ENCODE measurements at places on chromosomes 7 and 10.

DNA sequence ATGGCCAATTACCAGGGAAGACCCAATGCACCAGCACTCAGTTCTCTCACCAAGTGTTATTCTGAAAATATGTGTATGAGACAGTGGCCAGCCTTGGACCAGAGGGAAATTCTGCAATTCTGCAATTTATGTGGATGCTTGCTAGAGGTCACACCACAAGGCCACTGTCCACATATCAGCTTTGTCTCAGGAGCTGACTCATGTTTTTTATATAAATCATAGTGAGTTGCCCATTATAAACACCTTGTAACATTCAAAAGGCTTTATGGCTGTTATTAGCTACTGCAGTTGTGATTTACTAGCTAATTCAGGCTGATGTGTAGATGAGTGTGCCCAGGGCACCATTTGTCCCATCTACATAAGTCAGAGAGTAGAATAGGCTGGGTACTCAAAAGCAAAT is 649.0 kb downstream of the LRMDA start:
- no peak for DNase-seq

GRCh38 chr7:23276376-23276775 is 22.8 kb upstream of the MALSU1 start:
- no peak for DNase-seq

DNA sequence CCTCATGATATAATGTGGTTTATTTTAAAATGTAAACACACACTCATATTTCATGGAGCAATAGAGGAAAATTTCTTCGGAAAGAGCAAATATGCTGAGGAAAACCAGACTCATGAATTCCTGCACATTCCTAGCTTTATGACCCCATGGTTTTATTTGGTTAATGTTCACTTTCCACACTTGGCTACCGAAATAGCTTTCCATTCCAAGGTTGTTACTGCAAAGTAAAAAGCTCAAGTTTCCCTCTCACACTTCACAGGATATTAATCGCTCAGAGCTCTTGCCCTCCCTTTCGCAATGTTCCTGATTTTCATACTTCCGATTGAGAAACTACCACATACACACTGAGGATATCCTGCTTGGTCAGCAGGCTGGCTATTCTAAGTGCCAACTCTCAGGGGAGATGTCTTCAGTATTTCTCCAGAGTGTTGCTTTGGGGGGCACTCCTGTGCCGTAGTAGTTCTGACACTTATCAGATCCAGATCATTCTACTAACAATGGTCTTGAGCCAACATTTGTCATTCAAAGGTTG is 77.5 kb upstream of the STEAP1B start:
- DNase-seq, result no peak

DNA sequence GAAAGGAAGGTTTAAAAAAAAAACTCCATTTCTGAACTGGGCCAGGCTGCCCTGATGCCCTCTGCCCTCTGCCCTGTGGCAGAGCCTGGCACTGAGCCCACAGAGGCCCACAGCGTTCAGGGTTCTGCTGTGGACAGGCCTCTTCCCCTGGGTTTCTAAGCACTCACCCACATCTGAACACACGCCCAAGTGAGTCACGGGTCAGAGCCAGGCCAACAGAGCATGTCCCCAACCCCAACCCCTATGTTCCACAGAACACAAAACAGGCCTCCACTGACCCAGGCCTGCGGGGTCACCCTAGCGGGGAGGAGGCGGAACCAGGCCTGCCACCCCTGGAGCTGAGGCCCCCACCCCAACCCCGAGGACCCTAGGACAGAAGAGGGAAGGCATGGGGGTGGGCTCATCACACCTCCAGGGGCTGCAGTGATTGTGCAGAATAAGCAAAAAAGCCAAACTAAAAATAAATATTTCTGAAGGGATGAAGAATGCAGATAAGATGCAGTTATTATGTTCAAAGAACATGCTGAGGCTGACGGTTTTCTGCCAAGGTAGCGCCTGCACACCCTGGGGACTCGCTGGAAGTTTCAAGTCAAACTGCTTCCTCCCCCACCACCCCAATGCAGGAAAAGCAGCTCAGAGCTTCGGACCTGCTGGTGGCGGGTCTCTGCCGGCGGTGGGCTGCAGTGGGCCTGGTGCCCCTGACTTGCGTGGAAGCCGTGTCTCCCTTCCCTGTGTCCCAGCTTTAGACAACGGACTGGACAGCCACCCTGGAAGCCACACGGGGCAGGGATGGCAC is 5.4 kb downstream of the WDR86 start:
- DNase-seq, result no peak

DNA sequence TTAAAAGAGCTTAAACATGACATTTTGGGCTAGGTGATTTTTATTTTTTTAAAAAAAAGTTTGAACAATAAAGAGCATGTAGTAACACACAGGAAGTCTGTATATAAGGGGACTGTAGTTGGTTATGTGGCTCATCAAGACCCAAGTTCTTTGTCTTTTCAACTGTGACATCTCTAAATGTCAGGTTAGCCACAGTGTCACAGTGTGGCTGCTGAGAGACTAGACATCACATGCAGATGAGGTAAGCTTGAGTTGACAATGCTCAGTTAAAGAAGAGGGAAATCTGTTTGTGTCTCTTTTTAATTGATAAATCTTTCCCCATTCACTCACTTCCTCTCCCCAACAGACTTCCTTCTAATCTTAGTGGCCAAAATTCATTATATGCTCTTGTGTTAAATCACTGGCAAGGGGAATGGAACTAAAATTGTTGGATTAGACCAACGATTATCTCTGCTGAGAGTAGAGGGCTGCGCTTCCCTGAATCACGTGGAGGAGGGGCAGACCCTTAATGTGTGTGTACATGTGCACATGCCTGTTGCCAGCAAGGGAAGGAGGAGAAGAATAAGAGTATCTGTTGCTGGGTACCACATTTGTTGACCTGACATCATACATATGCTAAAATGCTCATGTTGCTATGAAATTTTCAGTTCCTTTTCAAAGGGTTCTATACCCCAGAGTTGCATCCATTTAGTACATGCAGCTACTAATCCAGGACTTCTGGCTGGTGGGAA is 78.3 kb downstream of the MMRN2 start:
- no peak for DNase-seq

Data from stimulated activated CD4-positive, alpha-beta T cell treated with anti-CD3 and anti-CD28 coated beads, Interleukin-1b, Interleukin-23, amount 100 ng/mL, for 4 hours (primary cell).